ENCODE measurements at places on chromosomes 4 and X.

DNA sequence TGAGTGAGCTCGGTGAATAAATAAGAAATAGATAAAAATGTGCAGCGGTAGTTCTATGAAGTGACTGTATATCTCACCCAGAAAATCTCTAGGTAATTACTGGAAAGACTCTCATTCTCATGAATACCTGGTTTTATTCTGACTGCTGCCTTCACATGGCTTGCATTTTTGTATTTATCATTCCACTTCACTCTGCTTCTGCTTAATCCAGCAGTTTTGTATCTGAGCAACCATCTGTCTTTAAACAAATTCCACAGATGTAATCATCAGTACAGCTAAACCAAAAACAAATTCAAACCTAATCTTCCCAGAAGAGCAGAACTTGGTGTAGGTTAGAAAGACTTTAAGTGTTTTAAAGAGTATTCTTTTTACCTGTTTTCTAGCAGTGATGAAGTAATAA lies 11.2 kb upstream of the ALB start:
- DNase-seq: peak; percentile 40

GRCh38 chrX:109843963-109844751 lies 111.1 kb upstream of the ACSL4 start:
- peak; percentile 26 for DNase-seq

- peak; percentile 10 for DNase-seq
Observed at GRCh38 chr4:144715230-144715629, 69.3 kb downstream of the HHIP start.

DNA sequence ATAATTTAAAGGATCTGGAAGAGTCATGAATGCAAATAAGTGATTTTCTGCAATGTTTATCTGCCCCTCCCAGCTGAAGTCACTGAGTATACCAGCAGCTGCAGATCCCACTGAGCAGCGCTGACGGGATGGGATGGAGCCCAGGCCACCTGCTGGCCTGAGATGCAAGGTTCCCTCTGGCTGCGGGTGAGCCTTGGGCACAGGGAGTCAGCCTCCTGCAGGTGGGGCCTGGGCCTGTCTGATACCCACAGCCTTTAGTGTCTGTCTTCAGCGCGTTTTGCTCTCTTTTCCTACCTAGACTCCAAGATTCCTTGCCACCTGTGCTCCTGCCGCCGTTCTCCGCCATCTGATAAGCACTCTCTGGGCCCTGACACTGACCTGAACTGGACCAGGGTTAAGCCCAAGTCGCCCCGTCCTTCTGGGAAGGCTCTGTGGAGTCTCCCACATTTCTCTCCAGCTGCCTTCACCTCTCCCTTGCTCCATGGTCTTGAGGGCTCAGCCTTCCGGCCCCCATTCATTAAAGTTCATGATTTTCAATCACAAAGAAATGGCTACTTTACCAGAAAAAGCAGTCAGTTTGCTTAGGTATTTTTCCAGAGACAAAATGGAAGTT lies 223.1 kb upstream of the FAT1 start:
- DNase-seq: no peak

- no peak for DNase-seq
Observed at GRCh38 chr4:11002961-11003360, 318.4 kb upstream of the CLNK start.

DNA sequence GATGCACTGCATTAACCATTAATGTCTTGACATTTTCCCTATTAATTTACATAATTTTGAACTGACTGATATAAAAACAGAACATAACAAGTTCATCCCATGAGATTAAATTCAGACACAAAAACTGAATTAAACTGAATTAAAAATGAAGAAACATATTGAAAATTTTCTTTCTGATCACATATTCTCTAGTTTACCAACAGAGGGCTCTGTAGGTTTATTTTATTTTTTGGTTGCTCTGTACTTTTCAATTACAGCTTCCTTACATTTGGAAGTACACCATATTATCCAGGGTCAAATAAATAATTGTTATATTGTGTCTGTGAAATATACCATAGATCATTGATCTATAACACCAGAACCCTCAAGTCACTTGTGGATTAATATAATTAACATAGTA lies 27.3 kb upstream of the CT83 start:
- peak; percentile 23 for DNase-seq

DNA sequence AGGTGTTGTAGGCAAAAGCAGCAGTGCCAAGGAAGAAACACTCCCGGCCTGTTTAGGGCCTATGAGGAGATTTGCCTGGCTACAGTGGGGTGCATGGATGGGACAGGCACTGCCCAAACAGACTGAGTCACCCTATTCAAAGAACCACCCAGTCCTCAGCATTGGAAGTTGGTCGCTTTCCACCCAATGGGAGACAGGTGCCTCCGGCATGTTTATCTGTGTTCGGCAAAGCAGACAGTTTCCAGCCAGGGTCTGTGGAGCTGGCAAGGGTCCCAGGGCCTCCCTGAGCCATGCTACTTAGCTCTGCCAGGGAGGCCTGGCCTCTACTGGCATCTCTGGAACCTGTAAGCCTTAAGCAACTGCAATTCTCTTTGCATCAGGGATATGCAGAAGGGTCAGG lies 165.1 kb upstream of the ATP6AP2 start:
- no peak for DNase-seq

DNA sequence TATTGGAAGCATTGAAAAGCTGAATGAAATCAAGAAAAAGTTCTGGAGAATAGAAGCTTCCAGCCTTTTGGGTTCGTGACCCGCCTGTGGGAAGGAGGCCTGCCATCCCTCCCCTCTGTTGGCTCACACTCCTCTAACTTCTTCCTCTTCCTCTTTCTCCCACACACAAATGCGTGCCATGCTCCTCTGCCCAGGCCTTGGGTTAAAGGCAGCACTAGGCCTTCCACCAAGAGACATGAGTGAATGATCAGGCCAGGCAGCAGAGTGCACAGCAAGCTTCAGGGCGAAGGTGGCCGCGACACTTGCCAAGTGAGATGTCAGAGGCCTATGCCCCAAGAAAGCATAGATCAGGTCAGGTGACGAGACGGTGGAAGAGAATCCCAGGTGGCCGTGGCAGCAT lies 38.4 kb downstream of the FAM193A start:
- DNase-seq: no peak

- DNase-seq: no peak
Observed at GRCh38 chrX:54492340-54492739, 3.7 kb downstream of the FGD1 start.

GRCh38 chr4:56971383-56971782 lies 6.0 kb downstream of the NOA1 start:
- no peak for DNase-seq

DNA sequence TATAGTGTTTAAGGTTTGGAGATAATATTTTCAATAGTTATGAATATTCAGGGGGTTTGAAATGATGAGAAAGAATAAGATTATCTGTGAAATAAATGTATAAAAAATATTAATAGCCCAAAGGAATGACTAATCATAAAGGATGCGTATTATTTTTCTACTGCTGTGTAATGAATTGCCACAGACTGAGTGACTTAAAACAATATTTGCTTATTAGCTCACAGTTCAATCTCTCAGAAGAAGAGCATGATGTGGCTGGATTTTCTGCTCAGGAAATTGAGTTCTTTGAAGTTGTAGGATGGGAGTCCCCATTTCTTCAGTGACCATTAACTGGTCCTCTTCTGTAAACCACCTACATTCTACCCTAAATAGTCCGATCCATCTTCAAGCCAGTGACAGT lies 1680.8 kb upstream of the AGA start:
- no peak for DNase-seq

- no peak for DNase-seq
Observed at GRCh38 chr4:164379694-164380093, 374.2 kb upstream of the SMIM31 start.

DNA sequence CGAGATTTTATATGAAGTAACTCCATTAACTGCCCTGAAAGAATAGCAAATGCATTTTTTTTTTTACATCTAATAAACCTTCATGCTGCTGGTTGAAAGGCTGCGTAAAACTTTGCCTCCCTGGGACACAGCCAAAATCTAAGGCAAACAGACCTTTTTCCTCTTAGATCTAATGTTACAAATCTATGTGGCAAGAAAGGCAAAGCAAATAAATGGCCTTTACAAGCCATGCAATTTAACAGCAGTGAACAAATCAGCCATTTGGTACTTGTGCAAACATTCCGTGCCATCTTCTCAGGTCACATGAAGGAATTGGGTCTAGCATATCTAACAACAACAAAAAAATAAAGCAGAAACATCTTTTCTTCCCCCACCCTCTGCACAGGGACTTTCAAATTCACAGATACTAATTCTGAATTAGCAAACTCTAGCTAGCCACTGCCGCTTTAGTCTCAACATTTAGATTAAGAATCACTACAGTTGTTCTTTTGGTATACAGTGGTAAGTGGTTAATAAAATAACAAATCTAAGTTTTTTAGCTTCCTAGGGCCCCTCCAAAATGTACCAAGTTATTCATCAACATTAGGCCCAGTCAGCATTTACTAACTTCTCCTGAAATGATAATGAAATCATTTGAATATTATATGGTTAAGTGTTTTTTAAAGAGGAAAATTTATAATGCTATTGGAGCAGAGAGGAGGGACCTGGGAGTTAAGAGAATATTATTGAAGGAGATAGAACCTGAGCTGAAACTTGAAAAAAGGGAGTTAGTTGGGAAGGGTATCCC lies 593.8 kb downstream of the SMARCA1 start:
- DNase-seq: no peak

- DNase-seq: no peak
Observed at GRCh38 chr4:119664168-119664907, 35.7 kb upstream of the PDE5A start.

DNA sequence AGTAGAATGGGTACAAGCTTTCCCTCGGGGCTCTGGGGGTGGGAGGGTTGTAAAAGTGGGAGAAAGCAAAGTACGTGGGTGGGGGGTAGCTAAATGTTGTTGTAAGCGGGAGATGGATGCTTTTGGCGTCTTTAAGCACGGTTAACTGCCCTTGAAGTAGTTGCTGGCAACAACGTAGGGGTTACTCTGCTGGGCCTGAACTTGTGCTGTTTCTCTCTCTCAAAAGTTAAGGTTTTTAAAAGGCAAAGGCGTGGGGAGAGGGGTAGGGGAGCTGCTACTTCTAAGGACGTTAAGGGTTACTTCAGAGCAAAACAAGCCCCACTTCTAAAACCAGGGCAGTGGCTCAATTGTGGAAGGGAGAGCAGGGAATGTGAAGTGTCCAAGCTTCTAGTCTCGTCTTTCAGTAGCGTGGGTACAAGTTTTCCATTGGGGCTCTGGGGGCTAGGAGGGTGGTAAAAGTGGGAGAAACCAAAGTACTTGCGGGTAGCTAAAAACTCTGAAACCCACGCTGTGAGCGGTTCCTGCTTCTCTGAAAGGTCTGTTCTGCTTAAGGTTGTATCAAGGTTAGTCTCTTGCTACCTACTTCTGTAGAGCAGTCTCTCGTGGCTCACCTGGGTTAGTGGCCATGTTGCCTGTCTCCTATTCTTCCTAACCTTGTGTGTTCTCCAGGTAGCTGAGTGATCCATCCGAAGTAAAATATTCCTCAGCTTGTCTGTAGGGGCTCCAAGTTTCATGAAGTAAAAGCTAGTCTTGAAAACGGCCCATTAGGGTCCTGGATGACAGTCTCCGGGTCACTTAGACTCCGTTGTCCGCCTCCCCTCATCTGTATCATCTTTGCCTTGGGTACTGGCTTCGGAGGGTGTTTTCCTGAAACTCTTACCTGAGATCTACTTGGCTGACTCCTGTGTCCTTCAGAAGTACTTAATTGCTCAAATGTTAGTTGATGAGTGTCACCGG lies 1.7 kb upstream of the WDR1 start:
- DNase-seq: peak; percentile 4

DNA sequence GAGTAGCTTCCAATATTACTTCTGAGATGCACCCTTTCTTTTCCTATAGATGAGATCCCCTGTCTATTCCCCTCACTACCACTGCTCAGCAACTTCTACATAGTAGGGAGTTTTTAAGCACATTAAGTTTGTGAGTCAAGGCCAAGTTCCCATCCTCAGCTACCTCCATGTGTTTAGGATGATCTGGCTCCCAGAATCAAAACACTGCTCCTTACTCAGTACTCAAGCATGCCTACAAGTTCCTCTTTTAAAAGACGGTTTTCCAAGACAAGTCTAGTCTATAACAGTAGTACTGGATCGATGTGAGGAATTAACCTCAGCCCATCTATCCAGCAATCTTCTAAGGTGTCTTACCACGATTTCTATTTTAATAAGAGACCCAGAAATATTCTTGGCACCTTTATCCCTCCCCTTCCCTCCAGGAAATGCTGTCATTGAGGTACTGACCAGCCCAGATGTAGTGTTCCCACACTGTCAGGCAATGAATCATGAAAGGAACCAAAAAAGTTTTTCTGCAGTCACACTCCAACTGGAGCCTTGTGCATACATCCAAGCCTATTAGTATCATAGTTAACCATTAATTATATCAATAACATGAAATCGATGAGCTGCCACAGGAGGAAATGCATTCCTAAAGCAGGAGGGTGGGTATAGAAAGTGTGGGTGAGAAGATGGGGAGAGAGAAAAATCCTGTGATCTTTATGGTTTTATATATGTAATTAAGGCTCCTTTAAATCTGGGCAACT lies 29.6 kb downstream of the AREG start:
- no peak for DNase-seq

- no peak for DNase-seq
Observed at GRCh38 chr4:98507299-98507698, 151.1 kb downstream of the TSPAN5 start.

- peak; percentile 88 for DNase-seq
Observed at GRCh38 chr4:183443655-183444213, 702 bp upstream of the CDKN2AIP start.

- DNase-seq: no peak
Observed at GRCh38 chr4:38734446-38734845, 48.3 kb downstream of the TLR10 start.

DNA sequence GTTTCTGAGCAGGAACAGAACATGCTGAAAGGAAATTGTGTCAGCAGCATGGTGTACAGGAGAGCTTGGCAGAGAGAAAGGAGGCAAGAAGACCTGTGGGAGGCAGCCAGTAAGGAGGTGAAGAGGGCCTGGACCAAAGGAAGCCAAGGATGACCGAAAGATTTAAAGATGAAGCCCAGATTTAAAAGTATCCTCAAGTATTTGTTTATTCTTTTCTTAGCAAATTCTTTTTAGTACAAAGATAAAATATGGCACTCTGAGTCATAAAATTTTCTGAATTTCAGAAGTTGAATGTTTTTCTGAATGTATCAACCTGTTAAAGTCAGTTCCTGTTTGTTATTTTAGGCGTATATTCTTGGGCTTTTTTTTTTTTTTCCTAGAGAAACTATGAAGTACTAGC lies 3.5 kb downstream of the PKD2 start:
- DNase-seq: no peak

GRCh38 chr4:38803833-38804653 lies 548 bp downstream of the TLR1 start:
- peak; percentile 56 for DNase-seq

DNA sequence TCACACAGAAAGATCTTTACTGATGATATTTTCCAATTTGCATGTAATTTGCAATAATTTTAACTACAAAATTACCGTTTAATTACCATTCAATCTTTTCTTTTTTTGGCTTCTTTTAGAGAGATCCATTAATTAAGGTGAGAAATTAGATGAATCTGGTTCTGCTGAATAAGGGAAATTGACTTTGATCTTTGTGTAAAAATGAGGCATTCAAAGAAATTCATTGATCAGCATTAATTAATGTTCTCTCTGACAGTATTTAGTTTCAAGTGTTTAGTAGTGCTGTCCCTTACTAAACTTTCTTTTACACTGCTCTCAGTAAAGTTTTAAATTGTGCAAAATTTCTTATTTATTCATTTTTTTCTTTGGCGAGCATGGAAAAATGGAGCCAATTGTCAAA lies 97.2 kb upstream of the KCTD8 start:
- no peak for DNase-seq

- no peak for DNase-seq
Observed at GRCh38 chr4:181503687-181504390, 739.4 kb upstream of the TENM3 start.

GRCh38 chr4:123986268-123986798 lies 589.7 kb downstream of the SPRY1 start:
- no peak for DNase-seq

All from OCI-M1 (cell line).